ENCODE measurements at places on chromosomes 16 and 17.

DNA sequence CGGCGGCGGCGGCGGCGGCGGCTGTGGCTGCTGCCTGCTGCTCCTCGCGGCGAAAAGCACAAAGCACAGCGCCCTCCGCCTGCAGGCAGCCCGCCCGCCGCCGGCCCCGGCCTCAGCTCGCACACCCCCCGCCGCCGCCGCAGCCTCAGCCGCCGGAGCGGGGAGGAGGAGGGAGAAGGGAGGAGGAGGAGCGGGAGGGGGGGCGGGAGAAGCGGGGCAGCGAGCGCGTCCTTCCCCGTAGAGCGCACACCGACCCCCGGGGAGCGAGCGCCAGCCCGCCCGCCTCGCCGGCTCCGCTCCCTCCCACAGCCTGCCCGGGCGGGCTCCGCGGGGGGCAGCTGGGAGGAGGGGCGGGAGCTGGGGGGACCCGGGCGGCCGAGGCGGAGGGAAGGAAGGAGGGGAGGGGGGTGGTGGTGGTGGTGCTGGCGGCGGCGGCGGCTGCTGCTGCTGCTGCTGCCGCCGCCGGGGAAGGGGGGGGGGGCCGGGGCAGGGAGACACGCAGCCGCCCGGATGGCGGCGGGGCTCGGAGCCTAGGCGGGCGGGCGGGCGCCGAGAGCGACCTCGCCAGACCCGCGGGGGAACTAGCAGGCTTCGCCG lies at the start of gene UBTF:
Gene UBTF (minus strand): TSS at position 60 of the 597 bp plus-strand sequence. CDS start 1,446 bp downstream, outside the sequence.
- DNase-seq = no peak

GRCh38 chr16:78129349-78129748 lies 29.9 kb downstream of the WWOX start:
- DNase-seq = no peak

DNA sequence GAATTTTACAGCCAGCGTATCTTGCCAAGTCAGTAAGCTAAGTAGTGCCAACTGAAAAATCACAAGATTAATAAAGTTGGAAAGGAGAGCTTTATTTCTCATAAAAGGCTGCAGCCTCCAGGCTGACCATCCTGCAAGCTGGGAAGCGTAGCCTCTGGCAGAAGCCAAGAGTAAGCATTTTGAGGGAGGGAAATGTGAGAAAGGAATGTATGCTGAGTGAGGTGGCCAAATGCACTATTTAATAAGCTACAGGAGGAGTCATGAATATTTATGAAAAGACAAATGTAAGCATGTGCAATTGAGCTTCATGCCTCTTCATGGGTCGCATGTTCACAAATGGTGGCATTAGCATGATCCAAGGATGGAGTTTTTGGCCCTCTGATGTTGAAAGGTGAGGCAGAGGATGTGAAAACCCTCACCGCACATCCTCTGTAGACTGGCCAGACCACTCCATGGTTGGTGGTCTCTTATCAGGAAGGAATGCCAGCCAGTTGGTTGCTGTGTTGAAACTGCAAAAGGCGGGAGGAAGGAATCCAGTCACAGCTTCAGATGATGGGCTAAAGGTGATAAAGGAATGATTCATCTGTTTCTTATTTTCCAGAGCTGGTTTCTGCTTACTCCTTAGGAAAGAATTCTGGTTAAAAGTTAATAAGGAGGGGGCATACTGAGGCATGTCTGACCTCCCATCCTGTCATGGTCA lies 9.2 kb downstream of the KRT33B start:
- no peak for DNase-seq

DNA sequence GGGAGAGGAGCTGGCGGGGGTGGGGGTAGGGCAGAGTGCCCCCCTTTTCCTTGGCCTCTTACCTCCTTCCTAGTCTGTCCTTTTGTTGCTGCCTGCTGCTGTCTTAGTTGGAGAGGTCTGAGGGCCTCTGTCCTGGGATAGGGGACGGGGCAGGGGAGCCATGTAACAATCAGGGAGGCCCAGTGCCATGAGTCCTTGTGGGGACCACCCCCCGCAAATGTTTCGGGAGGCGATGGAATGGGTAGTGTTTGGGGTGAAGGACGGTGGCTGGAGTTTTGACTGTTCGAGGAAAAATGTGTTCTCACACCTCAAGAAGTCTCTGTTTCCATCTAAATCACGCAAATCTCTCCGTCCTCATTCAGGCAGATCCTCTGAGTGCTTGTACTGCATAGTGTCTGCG lies 99.0 kb downstream of the OR1D5 start:
- DNase-seq = no peak

GRCh38 chr16:73713251-73713650 lies 583.4 kb upstream of the PSMD7 start:
- DNase-seq = no peak

Measured in smooth muscle cell of the brain vasculature (primary cell).